ENCODE measurements at places on chromosomes 7 and 10.

DNA sequence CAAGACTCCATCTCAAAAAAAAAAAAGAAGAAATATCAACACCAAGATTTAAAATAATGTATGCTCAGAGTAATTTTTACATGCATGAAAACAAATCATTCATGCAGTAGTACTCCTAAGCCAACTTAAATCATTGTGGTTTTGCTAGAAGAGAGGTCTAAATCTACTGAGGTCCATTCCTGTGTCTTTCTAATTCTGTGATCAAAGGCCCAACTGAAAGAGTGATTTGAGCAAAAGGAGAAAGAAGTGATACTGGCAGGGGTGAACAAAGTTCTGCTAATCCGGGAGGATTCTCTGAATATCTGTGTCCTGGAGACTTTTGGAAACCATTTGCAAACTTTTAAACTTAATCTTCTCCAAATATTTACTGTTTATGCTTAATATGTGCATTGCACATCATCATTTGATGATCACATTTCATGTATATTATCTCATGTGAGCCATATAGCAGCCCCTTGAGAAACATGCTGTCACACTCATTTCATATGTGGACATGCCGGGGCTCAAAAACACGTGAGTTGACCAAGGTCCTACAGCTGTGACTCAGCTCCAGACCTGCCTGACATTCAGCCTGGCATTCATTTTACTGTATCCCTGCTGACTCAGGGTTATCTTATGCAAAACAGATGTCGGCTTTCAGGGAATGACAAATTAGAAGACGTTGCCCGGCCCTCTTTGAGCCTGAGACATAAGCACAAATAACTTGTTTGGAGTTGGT is 76.4 kb downstream of the FAM107B start:
- DNase-seq = no peak

DNA sequence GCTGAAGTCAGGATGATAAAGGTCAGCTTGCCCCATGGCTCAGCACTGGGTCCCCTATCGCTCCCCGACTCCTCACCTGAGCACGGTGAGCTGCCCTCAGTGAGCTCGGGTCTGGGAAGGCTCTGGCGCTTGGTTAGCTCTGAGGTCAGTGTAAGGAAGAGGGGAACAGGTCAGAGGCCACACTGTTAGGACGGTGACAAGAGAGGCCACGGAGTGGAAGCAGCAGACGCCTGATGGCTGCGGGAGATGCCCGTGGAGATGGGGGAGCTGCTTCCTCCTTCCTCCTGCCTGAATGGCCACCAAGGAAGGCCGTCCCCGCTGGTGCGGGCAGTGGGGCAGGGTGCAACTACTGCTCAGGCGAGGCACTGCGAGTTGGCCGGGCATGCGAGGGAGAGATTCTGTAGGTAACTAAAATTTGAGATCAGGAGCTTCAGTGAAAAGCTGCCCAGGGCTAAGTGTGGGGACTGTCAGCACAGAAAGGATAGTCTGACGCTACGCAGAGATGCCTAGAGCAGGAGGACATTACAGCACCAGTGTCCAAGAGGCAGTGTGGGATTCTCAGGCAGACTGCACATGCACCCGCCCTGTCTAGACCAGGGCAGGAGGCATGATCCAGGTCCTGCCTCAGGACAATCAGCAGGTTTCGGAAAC is 231.3 kb upstream of the GRB10 start:
- no peak for DNase-seq

DNA sequence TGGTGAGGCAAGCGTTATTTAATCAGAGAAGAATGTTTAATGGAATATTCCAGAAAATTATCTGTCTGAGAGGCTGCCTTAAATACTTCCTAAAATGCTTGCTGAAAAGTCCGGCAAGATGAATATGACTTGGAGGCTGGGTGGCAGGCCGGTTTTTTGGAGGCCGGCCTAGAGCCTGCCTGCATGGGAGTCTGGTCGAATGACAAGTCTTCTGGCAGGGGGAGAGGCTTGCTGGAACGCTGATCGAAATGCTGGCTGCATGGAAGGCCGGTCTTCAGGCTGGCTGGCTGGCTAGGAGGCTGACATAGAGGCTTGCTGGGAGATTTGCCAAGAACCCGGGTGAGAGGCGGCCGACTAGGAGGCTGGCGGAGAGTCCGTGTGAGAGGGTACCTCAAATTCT is 135.7 kb downstream of the OR13A1 start:
- no peak for DNase-seq

DNA sequence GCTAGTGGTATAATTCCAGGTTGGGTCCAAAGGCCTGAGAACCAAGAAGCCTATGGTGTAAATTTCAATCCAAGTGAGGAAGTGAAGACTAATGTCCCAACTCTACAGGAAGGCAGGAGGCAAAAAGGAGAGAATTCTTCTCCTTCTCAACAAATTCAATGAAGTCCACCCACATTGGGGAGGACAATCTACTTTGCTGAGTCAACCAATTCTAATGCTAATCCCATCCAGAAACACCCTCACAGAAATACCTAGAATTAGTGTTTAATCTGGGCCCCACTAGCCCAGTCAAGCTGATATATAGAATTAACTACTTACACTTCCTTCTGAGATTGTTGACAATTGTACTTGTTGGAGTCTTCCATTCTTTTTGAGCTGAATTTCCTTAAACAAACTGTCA is 413.2 kb upstream of the PHF14 start:
- DNase-seq = no peak

GRCh38 chr7:22443370-22444180 is 56.4 kb downstream of the STEAP1B start:
- DNase-seq = no peak

All from activated naive CD8-positive, alpha-beta T cell treated with anti-CD3 and anti-CD28 coated beads, Interleukin-2, amount 50 U/mL, for 24 hours (primary cell).